ENCODE measurements at places on chromosomes 5 and 9.
A peak's percentile ranks its signal among the peaks of the same experiment; 100 is the strongest.

DNA sequence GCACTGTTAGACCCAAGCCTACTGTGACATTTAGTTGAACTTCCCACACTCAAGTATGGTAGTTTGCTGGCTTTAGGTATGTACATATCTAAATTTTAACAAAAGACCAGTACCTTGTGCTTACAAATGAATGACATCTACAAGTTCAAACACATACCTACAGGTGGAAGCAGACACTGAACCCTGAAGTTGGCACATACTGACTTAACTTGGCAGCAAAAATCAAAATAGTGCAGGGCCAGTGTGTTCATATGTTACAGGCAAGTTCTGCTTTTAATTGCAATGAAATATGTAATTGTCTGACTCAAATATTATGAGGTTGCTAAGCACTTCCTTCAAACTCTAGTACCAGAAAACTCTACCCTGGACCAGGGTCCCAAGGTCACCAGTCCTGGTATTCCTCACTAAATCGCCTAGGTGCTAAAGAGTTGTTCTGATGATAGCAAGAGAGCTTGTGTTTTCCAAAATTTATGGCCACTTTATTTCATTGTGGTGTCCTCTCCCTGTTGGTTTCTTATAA lies 77.4 kb downstream of the MEGF10 start:
- no peak for DNase-seq

DNA sequence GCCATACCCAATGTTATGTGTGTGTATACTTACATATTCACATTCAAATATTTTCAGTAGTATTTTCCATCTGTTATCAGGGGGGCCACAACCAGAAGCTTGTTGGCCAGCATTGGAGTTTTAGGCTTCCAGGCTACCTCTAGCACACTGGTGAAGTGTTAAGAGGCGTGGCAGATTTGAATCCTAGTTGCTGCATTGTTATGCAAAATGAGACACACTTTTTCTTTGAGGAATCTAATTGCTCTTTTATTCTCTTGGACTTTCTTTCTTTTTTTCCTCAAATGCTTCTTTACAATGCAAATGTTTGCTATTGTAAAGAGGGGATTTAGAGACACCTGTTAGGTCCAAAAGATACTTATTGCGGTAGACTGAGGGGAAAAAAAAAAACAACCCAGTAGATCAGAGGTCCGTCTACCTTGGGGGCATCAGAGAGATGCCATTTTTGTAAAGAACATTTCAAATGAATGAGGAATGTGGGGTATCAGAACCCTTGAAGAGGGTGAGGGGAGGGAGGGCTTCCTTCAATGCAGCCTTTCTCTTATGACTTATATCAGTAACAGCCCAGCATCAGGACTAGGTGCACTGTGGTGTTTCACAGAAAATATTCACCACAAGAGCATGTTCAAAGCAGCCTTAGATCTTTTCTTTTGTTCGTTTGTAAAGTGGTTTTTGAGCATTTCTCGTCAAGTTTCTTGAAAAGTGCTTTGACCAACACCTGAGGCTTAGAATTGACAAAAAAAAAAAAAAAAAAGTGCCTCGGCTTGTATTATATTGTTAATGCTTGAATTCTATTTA lies 3.8 kb downstream of the SMARCA2 start:
- no peak for DNase-seq

DNA sequence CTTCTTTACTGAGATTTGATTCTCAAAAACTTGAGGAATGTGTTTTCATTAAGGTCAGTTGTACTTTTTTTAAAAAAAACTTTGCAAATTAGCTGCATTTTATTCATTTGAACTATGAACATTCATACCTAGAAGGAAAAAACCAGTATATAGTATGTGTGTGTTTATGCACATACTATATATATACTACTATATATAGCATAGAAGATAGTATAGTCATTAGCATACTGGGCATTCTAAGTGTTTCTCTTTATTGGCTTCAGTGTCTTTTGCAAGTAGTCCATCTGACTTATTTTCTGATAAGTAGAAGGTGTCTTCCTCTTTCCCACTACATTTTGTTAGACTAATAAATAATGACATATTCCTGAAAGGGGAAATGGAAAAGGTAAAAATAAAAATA lies 33.0 kb downstream of the ELOVL7 start:
- DNase-seq = no peak

DNA sequence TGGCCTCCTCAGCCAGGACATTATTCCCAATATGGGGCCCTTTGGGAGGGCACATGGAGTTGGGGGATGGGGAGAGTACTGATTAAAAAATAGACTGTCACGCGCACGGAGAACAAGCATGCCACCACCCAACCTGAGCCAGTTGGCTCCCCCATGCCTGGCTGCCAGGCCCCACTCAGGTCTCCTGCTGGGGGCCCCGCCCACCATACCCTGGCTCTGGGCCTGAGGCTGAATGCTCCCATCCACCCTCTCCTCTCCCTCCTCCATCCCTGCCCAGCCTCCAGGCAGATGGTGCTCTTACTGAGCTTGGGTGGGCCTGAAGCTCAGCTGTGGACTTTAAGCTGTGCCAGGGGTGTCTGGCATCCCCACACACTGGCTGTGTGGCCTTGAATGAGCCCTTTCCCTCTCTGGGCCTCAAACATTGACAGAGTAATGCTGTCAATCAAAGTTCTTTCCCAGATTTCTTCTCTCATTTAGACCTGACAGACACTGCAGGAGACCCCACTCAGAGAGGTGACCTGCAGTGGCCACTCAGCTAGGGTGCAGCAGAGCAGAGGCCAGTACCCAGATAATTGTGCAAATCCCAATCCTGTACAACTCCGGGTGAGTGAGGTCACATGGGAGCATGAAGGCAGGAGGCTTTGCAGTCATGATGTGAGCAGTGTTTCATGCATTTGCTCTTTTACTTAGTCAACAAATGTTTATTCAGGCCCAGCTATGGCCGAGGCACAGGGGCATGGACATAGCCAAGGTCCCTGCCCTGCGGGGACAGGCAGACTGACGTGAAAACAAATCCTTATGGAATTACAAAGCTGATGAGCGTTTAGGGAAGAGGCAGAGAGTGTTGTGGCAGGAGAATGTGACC lies 9.8 kb upstream of the SYNPO start:
- no peak for DNase-seq

- DNase-seq = no peak
Measured at GRCh38 chr9:16544842-16545241, 325.6 kb downstream of the BNC2 start.

DNA sequence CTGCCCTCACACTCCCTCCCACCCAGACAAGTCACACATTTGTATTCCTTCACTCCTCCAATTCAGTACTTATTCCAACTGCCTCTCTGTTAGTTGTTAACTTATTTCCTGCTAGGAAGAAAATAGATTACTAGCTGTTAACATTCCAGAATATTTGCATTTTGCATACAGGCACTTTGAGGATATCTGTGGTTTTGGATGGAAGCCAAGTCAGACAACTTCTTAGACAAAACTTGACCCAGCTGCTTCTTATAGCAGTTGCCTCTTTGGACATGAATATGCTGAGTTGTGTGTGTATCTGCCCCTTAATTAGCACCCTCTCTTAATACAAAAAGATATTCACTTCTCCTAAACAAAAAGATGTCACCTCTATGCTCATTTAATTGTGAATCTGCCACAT lies 1280.6 kb upstream of the ACO1 start:
- DNase-seq = no peak

DNA sequence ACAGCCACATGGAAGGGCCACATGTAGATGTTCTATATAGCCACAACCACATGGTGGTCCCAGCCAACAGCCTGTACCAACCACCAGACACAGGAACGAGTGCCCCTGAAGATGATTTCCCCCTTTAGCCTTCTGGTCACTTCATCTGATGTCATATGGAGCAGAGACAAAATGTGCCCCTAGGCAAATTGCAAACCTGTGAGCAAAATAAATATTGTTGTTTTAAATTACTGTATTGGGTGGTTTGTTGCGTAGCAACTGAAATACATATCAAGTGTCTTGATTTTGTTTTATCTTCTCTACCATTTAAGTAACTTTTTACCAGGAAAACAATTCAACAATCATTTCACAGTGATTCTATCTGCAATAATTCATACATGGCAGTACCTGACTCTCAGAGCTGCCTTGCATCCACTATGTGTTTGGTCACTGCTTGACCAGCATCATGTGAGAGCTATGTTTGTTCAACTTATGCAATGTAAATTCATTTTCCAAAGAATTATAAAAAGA lies 142.5 kb upstream of the VLDLR start:
- DNase-seq = no peak

- DNase-seq = no peak
Measured at GRCh38 chr9:131722255-131722654, 17.6 kb downstream of the RAPGEF1 start.

DNA sequence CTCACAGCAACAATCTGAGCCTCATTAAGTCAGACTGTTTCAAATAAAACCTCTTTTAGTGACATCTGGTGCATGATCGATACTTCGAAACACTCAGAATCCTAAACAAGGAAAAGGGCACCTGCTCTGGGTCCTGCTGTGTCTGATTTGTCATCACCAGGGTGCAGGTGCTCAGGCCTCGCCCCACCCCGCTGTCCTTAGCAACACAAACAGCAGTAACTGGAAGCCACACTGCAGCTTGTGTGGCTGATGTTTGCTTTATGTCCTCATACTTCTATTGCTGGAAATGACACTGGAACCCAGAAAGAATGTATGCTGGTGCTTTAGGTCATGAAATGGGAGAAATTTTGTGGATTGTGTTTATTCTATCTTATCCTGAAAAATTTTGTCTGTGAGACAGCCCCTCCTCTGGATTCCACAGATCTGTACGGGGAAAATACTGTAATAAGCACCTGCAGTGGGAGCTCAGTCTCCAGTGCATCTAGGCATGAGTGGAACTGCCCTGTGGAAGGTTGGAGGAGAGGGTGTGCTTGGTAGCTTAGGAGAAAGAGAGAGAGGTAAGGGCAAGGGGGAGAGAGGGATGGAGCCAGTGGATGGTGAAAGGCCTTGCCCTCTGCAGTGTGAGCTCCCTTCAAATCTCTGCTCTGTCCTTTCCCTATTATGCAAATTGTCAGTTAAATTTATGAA lies 284.2 kb downstream of the SMARCA2 start:
- no peak for DNase-seq

DNA sequence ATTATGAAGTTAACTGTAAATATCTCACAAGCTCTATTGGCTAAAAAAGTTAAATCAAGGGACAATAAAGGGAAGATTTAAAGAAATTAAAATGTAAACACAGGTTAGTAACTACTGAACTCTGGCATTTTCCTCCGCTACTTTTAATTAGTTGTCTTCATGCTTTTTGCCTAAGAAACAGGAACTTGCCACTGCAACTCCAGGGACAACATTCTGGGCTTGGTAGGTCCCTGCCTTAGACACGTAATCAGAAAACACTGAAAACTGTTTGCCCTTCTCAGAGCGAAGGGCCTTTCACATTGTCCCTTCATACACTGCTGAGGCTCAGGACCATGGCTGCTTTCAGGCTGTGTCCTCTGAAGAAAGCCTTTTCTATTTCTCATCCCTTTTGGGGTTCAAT lies 118.7 kb downstream of the CCDC192 start:
- DNase-seq = no peak

GRCh38 chr5:127585661-127586060 lies 63.2 kb upstream of the CTXN3 start:
- DNase-seq = no peak

- peak; percentile 61 for DNase-seq
Measured at GRCh38 chr9:127451858-127452656, 747 bp downstream of the LRSAM1 start.

GRCh38 chr9:79020276-79020675 lies 551.5 kb upstream of the TLE4 start:
- DNase-seq = no peak

DNA sequence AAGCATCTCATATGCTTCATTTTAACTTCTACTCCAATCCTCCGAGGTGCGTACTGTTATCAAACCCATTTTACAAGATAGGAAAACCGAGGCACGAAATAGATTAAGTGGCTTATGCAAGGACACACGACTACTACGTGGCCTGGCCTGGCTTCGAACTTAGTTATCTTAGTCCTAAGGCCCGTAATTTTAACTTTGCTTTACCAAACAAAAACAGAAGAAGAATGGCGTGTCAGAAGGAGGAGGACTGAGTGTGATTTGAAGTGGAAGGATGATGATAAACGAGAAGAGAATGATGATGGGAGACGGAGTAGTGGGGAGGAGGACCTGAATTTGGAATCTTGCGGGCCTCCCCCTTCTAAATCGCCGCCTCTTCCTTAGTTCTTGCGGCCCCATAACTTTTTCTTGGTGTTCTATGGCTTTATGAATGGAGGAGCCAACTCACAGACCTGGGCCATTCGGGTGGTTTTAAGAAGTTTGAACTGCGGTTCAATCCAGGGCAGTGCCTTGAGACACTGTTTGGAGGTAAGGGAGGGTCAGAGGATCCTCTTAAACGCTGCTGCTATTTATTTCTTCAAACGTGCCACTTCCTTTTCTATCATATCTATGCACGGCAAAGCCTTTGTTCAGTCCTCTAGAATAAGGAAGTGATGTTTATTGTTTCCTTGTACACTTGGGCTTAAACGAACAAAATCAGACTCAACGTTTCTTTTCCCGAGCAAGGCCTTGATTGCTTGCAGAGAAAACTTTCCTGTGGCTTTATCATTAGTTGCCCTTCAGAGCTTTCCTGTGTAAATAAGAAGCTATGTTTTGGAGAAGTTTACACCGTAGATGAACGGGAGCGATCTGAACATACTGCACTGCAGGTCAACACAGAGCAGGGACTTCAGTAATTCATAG lies 795 bp downstream of the CNOT8 start:
- DNase-seq = no peak

Measured in LoVo (cell line).